ENCODE measurements at places on chromosomes 12 and 14.

DNA sequence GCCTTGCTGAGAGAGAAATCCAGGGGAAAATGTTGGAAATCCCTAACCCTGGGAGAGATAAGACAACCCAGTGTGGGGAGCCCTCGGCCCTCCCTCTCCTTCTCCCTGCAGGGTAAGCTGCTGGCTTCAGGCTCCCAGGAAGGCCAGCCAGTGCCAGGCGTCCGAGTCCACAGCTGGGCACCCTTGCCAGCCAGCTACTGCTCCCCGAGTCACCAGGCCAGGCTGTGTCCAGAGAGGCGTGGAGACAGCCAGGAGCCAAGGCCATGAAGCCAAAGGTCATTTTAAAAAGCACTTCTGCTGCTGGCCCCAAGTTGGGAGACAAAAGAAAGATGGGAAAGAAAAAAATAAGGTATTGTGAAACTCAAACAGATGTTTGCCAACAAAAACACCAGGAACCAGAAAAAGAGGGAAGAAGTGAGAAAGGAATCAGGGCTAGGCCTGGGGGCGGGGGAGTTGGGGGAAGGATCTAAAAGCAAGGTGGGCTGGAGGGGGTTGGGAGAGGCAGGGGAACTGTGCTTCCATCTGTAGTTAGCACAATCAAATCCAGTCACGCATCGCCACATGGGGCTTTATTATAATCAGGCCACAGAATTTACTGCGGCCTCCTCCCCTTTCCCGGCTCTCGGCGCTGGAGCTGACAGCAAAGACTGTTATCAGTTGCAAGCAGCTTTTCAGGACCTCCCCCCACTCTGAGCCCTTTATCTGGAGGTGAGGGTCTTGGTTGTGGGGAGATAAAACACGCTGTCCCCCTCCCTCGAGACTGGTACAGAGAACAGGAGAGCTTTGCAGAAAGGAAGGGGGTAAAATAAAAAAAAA is 33.5 kb downstream of the RBM19 start:
- DNase-seq: no peak

- DNase-seq: no peak
Observed at GRCh38 chr14:58667900-58668299, 30.1 kb downstream of the DACT1 start.

DNA sequence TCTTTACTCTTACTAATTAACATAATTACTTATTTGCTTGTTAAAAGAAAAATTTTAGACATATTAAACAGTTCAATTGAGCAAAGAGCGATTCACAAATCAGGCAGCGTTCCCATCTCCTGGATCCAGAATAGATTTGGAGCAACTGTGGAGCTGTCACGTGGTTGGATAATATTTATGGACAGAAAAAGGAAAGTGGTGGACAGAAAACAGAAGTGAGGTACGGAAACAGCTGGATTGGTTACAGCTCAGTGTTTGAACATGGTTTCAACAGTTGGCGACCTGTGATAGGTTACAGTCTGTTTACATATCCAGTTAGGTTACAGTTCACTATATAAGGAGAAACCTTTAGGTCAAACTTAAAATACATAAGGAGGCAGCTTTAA is 19.7 kb upstream of the FAM234B start:
- no peak for DNase-seq

DNA sequence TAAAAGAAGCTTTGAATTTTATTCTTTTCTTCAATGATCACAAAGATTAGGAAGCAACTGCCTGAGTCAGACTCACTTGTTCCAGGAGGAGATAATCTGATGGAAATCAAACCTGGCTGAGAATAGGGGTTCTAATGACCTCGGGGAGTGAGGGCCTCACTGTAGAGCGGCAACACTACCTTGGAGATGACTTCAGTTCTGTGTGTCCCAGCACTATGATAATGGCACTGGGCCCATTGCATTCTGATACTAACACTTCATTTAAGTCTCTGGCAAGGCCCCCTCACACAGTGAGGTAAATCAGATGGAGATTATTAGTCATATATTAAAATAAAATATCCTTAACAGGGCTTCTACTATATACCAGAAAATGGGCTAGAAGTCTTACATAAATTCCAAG is 233.3 kb upstream of the EGLN3 start:
- no peak for DNase-seq

DNA sequence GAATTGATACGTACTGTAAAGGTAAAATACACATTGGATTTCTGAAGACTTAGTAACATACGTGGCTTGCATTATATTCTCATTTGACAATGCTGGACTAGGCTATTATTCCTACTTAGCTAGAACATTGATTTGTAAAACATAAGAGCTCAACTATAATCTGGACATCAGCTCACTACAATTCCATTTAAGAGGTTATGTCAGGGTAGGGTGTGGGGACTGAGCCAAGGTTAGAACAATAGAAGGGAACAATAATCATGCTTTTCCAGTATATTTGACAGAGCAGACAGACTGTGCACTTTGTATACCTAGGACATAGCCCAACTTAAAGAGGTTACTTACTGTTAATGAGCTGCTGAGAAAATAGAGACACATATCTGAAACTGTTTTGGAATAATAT is 10.8 kb downstream of the ZCRB1 start:
- no peak for DNase-seq

DNA sequence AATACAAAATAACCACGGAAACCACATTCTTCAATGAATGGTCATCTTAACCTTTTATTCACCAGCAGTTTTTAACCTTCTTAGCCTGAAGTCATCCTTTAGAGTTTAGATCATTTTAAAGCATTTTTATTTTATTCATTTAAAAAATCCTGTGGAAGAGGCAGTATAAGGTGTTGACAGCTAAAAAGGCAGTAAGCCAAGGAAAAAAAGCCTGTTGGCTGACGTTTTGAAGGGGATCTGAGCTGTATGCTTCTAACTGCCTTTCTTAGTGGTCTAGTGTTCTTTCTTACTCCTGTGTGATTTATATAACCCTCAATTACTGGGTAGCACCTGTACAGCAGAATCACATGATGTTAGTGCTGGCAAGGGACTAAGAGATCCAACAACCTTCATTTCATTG is 438.3 kb upstream of the SEL1L start:
- DNase-seq: no peak

DNA sequence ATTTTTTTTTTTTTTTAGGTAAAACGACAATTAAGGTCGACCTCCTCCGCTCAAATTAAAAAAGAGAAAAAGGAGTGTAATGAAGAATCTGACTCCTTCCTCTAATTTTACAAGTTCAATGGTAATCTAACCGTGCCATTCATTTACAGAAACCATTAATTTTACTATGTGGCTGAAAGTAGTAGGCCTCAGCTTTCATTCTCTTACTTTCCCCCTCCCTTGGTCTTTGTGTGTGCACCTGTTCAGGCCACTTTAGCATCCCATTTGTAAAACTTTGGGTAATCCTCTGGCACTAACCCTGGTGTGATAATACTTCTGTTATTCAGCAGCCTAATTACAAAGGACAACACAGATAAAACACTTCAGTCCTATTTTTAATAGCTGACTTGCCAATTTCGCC is 128.1 kb downstream of the ASCL1 start:
- no peak for DNase-seq

GRCh38 chr14:95505030-95505589 is 11.3 kb downstream of the SYNE3 start:
- DNase-seq: no peak

- DNase-seq: no peak
Observed at GRCh38 chr12:45429831-45430230, 213.9 kb downstream of the ANO6 start.

GRCh38 chr14:52112336-52113018 is 43.6 kb upstream of the NID2 start:
- DNase-seq: no peak

DNA sequence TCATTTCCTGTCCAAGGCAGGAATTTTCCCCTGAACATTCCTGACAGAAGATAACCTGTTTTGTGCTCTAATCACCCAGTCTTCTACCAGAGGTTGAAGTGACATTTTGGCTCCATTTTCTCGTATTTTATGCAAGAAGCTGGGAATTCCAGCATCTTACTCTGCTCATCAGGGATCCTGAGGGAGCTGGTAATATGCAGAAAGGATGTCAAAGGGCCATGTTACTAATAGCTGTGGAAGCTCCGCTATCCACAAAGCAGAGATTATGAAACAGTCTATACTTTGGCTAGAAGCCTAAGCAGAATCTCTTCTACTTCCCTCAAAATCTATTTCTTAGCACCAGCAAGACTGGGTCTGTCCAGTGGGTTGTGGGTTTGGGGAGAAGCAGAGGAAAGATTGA is 613.0 kb downstream of the DIO2 start:
- DNase-seq: peak; percentile 69

DNA sequence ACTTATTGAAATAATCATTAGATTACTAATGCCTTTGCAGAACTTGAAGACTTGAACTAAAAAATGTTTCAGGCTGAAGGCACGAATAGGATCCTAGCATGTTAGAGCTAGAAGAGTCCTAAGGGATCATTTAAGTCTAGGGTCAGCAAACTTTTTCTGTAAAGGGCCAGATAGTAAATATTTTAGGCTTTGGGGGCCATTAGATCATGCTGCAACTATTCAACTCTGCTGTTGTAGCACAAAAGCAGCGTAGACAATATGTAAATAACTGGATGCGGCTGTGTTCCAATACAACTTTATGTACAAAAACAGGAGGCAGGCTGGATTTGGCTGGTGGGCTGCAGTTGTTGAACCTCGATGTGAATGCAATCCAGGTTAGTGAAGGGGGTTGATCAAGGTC is 221.7 kb downstream of the ATP23 start:
- no peak for DNase-seq

- DNase-seq: no peak
Observed at GRCh38 chr12:104583301-104583700, 126.6 kb downstream of the CHST11 start.

- no peak for DNase-seq
Observed at GRCh38 chr12:91633734-91634357, 451.2 kb upstream of the DCN start.

DNA sequence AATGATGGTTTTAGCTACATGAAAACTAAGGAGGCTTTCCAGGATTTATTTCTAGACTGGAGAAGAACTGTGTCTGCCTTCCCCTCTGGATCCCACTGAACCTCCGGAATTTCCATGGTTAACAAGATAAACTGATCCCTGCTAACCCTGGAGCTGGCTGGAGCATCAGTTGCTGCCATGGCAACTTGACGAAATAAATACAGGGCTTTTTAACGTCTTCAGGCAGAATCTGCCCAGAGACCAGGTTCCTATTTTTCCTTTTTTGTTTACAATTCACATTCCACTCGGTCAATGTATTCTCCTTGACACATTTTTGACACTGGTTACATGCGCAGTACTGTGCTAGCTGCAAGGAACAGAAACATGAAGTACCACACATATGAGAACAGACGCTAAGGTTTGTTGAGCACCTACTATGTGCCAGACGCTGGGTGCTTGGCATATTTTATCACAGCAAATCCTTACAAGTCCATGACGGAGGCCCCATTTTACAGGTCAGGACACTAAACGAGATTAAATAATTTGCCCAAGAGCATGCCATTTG is 1.7 kb downstream of the C14orf132 start:
- DNase-seq: no peak

DNA sequence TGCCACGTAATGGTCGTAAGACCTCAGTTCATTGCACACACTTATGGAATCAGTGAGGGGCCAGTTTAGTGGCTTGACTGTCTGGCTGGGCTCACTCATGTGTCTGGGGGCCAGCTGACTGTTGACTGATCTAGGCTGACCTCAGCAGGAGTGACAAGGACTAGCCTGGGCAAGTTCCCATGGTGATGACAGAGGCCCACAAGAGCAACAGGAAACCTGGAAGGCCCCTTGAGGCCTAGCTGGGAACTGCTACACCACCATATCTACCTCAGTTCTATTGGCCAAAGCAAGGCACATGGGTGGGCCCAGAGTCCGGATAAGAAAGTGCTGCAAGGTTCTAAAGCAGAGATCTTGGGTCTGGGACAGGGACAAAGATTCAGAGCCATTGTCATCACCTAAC is 21.3 kb upstream of the RFLNA start:
- peak; percentile 18 for DNase-seq

DNA sequence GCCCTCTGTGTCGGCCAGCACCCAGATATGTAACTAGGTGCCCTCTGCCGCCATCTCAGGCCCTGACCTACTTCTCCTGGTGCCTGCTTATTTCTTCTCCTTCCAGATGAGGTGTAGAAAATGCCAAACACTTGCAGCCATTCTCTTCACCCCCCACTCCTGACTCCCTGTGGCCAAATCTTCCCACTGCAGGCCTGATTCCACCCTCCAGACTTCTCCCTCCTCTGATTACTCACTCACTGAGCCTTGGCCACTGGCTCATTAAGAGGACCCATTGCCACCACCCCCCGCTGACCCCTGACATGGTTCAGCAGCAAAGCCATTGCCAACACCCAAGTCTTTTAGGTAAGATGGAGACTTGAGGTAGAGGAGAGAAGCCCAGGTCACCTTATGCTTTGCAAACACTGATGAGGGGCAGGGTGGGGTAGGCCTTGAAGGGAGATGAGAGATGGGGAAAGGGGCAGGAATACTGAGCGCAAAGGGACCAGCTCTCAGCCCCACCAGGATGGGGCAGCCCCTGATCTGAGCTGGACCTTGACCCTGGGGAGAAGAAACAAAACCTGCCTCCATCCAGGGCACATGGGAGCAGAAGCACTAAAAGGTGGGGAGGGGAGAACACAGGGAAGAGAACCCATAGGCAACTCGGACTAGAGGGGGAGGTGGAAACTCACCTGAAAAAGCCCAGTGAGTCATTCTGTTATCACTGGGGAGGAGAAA is 25.1 kb upstream of the ANO2 start:
- DNase-seq: no peak
